T-helper 2 cell (primary cell): ENCODE measurements at places on chromosomes 11 and 22.

- DNase-seq = no peak
These were observed 33.2 kb downstream of the RCOR2 start for GRCh38 chr11:63883791-63884190.

GRCh38 chr11:34427186-34427805, 11.4 kb upstream of the CAT start:
- DNase-seq = no peak

- DNase-seq = no peak
These were observed 246.1 kb upstream of the CHORDC1 start for GRCh38 chr11:90468923-90469322.

- DNase-seq = no peak
These were observed 12.6 kb upstream of the WDR74 start for GRCh38 chr11:62851807-62852522.

- no peak for DNase-seq
These were observed 165.2 kb downstream of the PKNOX2 start for GRCh38 chr11:125329786-125330185.

DNA sequence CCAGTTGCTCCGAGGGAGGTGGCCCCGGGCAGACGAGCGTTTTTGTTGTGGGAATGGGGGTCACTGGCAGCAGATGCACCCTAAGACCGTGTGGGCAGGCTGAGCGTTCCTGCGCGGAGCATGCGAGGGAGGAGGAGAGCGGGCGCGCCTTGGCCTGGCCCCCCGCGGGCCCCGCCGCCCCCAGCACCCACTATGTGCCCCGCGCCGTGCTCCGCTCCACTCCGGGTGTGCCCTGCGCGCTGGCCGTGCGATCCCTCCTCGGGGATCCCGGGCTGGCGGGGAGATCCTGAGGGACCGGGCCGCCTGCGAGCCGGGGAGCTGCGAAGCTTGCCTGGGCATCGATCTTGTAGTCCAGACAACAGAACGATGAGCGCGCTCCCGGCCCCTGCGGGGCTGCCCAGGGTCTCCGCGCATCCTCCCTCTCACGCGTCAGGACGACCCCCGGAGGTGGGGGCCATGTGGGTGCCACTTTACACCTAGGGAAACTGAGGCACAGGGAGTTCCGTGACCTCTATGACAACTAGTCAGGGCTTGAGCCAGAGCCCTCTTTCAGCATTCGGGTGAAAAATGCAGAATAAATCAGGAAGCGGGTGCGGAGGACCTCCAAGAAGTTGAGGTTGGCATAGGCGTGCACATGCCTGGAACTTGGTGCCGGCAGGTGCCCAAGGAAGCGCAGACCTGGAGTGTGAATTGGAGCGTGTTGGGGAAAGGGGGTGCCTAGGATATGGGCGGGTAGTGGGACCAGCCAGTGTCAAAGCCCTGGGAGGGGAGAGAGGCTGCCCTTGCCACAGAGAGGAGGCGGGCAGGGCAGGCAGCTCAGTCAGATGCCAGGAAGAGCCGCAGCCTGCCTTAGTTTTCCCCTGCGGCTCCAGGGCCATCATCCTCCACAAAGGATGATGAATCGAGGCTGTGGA, 1.3 kb upstream of the KMT5B start:
- no peak for DNase-seq

- DNase-seq = no peak
These were observed 37.7 kb downstream of the LDLRAD3 start for GRCh38 chr11:35981581-35981980.

GRCh38 chr11:110337570-110338193, 41.3 kb upstream of the RDX start:
- DNase-seq = no peak

DNA sequence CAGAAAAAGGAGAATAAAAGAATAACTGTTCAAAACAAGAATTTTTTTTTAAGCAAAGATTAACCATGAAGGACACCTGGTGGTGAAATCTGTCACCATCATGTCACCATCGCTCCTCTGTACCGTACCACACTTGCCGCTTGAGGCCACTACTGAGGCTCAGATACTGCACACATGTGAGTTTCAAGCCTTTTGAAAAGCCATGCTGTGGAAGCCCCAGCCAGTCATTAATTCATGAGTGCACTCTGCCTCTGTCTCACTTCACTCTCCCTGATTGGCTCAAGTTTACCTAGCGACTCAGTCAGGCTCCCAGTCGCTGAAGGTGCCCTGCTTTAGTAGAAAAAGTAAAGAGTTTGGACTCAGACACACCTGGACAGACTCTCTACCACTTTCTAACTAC, 6.6 kb upstream of the MS4A12 start:
- DNase-seq = no peak

DNA sequence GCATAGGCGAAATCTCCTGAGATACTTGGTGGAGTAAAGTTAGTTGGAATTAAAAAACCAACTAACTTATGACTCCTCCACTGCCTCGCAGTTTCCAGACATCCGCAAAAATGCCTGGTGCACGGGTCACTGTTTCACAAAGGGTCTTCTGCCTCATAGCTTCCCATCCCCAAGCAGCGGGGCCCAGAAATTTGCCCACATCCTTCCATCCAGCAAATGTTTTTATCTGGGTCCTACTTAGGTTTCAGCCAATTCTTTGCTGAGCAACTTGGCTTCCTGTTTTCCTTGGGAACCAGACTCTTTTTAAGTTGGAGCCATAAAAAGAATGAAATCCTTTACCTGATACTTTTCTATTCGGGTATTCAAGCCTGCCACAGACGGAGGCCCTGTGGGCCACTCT, 36.2 kb downstream of the FZD4 start:
- DNase-seq = no peak

DNA sequence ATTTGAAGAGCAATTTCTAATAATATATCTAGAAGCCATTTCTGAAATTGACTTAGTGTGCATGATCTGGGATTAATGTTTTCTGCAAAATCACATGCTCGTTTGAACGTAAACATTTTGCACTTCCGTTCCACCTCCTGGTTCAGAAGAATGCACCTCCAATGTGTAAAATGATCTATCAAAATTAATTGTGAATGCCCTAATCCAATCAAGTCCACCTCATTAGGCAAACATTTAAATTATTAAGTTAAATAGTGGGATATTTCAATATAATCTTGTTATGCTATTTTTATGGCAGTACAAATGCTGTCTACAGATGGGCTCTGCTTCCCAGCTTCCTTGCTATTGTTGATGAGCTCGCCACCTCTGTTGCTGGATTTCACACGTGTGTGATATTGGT, 542.5 kb downstream of the INSC start:
- DNase-seq = no peak
